ENCODE measurements at places on chromosomes 6 and 20.

DNA sequence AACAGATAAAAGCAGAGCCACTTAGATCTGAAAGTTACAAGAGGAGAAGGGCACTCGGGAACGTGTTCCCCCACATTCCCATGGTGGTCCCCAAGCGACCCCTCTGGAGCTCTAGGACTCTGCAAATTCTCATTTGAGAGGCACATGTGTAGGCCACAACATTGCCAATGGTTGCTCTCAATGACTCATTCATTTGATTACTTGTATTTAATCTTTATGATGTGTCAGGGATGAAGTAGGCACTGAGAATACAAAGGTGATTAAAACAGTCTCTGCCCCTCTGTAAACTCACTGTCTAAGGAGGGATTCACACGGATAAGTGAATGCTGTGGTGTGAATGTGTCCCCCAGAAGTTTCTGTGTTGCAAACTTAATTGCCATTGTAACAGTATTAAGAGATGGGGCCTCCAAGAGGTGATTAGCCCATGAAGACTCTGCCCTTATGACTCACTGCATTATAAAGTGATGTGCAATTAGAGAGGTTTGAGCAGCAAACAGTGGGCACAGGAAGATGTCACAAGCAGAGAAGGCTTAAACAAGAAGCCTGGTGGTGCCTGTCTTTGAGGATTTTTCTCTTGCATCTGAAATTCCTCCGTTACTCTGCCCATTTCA lies 34.0 kb upstream of the TRAM2 start:
- DNase-seq = no peak

DNA sequence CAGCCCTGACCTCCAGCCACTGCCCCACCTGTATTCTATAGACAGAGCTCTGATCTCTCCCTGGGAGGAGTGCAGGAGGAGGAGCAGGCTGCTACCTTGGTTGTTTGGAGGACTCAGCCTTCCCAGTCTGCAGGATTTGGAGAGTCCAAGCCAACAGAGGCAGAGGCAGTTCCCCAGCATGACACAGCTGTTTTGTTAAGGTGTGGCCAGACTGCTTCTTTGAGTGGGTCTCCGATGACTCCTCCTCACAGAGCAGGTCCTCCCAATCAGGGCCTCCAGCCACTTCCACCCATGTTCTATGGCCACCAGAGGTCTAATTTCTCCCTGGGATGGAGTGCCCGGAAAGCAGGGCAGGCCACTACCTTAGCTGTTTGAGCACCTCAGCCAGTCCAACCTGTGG lies 203.5 kb downstream of the HACE1 start:
- DNase-seq = no peak

DNA sequence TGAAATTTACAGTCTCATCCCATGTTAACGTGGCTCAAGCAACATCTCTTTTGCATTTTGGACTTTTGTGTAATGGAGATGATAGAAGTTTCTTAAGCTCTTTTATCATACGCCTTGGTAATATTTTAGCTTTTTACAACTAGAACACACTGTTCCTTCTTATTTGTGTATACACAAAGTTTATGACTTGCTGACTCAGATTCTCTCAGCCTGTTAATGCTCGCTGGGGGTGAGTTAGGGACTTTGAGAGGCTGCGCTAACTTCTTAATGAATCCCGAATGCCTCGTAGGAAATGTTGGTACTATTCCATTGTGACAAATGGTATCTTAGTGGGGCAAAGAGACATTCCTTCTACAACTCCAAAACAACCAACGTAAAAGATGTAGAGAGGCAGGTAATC lies 509.7 kb downstream of the DOK5 start:
- DNase-seq = no peak

DNA sequence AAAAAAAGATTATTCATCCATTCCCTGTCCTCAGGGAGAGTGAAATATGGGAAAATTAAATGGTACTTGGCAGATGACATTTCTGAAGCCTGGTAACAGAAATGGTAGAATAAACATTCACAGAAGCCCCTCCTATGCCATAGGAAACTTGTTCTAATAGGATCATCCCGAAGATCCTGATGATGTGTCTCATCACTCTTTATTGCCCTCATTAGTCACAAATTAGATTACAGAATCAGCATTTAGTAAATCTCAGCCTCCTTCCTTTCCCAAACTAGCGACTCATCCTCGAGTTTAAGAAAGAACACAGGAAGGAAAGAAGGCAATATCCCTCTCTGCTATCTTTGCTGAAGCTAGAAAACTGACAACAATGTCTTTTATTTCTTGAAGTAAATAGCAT lies 154.4 kb downstream of the TMEM200A start:
- DNase-seq = no peak

GRCh38 chr6:28807682-28808280 lies 116.0 kb downstream of the TRIM27 start:
- DNase-seq = peak; percentile 72

GRCh38 chr6:138331984-138332383 lies 45.7 kb upstream of the SMIM28 start:
- no peak for DNase-seq

- no peak for DNase-seq
Measured at GRCh38 chr20:61126369-61127195, 125.5 kb upstream of the CDH4 start.

GRCh38 chr20:19071446-19071725 lies 141.1 kb upstream of the SLC24A3 start:
- DNase-seq = no peak

GRCh38 chr6:45626087-45626891 lies 248.6 kb upstream of the SUPT3H start:
- no peak for DNase-seq

DNA sequence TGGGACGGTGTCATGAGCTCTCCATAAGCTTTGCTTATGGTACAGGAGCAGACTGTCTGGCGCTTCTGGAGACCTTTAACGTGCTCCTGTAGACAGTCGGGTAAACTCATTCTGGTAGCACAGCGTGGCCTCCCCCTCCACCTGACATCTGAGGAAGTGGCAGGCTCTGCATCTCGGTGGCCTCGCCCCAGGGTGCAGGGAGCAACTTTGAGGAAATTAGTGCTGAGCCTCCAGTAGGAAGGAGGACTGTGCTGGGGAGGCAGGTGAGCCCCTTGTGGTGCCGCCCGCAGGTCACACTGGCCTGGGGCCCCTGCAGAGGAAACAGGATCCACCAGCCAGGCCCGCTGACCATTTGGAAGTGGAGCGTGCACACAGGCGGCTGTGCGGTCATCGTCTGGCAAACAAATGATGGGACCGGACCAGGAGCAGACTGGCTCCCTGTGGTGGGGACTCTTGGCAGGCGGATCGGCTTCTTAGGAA lies 57.9 kb downstream of the SYNJ2 start:
- DNase-seq = no peak

GRCh38 chr6:34791701-34792604 lies at the start of gene BLTP3A:
Gene BLTP3A (plus strand): TSS chr6:34792083. CDS start chr6:34792251, 168 bp downstream.
- DNase-seq = peak; percentile 85

- no peak for DNase-seq
Measured at GRCh38 chr20:3398681-3399252, 8.7 kb downstream of the DNAAF9 start.

DNA sequence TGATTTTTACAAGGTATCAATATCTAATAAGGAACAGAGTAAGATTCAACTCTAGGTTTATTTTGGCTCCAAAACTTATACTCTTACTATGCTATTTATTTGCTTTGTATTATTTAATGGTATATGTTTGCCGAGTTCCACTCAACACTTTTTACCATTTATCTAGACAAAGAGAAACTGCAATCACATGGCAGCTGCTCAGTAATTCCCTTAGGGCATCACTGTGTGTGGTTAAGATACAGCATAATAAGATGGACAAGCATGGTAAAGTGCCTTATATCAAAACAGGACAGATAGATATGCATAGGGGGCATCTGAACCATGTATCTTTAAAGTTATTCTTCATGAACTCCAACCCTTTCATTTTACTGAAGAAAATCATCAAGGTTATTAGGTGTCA lies 483.0 kb upstream of the ID4 start:
- DNase-seq = no peak

DNA sequence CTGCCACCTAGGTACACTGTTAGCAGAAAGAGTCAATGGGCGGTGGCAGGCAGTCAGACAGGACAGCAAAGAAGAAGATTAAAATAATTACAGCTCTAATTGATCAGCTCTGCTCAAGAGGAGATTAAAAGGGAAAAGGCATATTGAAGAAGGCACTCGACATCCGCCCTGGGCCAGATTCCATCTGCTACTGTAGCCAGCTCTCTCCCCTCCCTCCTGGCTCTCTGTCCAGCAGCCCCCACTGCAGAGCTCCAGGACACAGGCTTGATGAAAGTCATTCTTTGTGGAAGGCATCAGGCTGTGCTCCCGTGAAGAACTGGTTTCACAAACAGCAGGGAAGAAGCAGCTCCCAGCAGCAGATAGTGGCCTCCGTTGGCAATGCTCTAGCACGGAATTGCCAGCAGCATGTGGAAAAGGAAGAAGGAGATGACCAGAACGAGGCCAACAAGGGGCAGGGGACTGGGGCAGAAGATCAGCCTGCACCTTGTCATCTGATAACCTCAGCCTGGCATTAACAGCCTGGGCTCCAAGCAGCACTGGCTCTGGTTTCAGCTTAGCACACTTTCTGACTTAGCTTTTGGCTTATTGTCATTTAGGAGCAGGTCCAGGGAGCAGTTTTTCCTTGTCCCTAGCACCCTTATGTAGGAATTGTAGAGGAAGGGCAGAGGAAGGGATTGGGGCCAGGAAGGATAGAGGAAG lies 465.9 kb downstream of the KIF16B start:
- no peak for DNase-seq

DNA sequence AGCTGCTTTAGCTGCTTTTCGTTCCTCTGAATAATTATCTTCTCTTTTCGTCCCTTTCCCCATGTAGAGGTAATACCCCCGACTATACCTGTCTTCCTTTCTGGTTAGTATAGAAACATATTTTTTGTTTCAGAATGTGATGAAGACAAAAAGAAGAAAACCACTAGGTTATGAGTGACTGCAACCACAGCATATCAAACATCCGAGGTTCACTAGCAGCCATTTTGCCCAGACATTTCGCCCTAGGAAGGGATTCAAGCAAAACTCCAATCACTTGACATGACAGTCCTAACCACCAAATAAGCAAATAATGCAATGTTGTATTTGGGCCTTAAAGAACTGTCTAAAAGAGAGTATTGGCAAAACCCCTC lies 9.4 kb downstream of the SNX5 start:
- DNase-seq = no peak

DNA sequence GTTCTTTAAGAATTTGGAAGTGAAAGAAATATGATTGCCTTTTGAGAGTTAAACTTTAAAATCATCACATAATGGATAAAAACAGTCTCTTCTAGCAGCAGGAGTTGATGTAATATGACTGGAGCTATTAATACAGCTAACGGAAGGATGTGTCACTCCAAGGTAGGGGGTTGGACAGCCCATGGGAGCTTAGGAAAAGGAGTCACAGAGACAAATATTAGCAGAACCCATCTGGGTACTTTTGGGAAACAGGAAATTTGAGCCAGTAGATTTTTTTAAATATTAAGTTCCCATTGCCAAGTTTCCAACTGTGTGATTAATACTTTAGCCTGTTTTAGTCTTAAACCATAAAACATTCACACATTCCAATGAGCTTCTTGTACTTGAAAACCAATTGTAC lies 164.7 kb upstream of the RIMS1 start:
- no peak for DNase-seq

DNA sequence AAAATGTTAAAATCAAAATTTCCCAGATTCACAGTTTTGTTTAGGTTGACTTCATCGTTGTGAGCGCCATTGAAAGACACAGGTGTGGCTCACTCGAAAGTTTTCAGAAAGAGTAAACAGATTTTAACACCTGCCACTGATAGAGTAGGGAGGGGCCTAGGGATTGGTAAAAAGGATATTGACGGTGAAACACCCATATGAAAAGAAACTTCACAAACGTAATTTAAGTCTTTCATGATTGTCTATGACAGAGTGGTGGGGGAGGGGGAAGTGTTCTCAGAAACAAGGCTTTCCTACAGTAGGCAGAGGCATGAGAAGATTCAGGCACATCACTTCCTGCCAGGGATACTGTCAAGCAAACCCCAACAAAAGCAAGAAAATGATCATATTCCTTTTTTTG lies 101.4 kb downstream of the PERP start:
- no peak for DNase-seq

DNA sequence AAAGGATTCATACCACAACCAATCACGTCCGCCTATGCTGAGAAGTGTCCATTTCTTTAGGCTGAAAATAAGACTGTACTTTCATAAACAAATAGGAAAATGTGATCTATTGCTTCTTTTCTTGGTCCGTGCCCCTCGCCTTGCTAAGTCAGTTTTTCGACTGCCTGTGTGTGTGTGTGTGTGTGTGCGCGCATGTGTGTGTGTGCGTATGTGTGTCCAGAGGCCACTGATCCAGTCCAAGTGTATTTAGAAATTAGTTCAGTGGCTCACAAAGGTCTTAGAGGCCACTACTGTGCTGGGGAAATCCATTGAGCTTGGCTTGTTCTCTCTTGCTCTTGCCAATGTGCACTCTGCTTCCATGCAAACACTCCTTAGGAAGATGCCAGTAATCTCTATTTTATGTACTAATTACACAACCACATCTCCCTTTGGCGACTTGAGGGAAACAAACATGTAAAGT lies 50.5 kb downstream of the SLC22A23 start:
- no peak for DNase-seq

- no peak for DNase-seq
Measured at GRCh38 chr20:34318609-34319443, 15.7 kb upstream of the AHCY start.

DNA sequence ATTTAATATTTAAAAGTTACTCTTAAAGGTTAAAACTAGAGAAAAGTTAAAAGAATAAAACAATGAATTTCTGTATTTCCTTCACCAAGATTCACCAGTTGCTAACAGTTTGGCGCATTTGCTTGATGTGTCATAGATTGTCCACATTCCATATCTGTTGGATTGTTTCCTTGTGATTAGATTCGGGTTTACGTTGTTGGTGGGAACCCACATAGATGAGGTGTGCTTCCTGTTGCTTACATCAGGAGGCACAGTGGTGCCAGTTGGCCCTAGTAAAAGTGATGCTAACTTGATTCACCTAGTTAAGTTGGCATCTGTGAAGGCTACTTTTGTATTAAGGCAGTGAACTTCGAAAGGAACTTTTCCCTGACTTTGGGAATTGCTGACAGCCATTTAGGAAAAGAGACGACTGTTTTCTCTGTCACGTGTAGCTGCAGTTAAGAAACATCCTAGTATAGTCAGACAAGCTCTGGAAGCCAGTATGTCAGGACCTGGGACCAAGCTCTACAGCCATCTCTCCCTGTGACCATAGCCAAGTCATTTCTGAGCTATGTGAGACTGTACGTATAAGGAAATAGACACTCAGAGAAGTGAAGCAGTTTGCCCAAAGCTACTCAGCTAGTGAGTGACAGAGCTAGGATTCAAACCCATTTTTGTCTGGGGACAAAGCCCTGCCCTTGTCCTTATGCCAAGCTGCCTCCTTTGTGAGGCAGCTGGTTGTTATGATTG lies 49.0 kb downstream of the PPARD start:
- DNase-seq = no peak

GRCh38 chr6:89481695-89482094 lies 48.7 kb downstream of the ANKRD6 start:
- no peak for DNase-seq

Measured in nephron progenitor cell (in vitro differentiated cells).